MG63 (cell line): ENCODE measurements at places on chromosomes 16 and 17. TPM values are rescaled to one million over a fixed set of nuclear protein-coding genes. Genes with fewer than 3 reads are reported as not detected.

GNGT2 gene
- not detected in 2 replicates for total RNA-seq

KRTAP4-3 gene
- not detected in 2 replicates for total RNA-seq

GRCh38 chr17:79152110-79152509 is 77.5 kb downstream of the ENGASE start:
- no peak for DNase-seq

DNA sequence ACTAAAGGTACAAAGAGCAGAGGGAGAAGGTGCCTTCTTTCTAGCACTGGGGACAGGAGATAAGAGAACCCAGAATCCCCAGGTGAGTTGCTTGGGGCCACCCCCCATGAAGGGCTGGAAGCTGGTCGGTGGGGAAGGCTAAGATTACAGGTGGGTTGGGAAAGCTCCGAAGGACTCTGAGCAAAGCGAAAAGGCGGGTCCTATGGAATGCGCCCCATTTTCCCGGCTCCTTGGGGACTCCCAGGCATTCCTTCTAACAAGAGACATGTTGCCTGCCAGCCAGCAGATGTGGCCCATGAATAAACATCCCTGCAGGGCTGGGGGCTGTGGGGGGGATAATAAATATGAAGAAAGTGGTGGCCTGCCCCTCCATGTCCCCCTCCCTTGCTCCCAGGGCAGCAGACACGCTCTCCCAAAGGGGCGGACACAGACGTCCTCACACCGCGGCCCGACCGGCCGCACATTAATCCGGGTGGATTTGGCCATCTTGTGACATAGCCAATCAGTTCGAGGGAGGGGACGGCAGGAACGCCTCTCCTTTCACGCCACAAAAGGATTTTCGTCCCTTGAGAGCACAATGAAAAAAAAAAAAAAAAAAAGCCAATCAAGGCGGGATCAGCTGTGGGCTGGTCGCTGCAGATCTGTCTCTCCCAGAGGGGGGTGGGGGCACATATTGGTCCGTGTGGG is 98.5 kb downstream of the SOX9 start:
- no peak for DNase-seq

DNA sequence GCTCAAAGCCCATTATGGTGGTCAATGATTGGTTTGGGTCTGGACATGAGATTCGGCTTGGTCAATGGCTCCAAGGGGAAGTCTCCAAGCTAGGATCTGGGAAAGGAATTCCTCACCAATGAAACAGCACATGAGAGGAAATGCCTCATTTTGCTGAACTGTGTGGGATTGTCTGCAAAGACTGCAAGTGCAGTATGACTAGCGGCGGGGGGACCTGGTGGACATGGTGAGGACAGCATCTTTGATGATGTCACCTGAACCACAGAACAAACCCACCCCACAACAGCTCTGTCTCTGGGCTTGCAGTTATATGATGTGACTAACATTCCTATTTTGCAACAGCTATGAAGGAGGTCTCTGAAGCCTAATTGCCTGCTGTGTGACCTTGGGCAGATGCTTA is 50.6 kb upstream of the NKD1 start:
- no peak for DNase-seq

GRCh38 chr17:81397314-81398175 is 2.3 kb downstream of the BAHCC1 start:
- peak; percentile 74 for DNase-seq

- no peak for DNase-seq
Observed at GRCh38 chr17:59186850-59187249, 23.0 kb upstream of the SMG8 start.

GRCh38 chr17:69967910-69968411 is 107.1 kb upstream of the KCNJ16 start:
- DNase-seq: peak; percentile 17

DNA sequence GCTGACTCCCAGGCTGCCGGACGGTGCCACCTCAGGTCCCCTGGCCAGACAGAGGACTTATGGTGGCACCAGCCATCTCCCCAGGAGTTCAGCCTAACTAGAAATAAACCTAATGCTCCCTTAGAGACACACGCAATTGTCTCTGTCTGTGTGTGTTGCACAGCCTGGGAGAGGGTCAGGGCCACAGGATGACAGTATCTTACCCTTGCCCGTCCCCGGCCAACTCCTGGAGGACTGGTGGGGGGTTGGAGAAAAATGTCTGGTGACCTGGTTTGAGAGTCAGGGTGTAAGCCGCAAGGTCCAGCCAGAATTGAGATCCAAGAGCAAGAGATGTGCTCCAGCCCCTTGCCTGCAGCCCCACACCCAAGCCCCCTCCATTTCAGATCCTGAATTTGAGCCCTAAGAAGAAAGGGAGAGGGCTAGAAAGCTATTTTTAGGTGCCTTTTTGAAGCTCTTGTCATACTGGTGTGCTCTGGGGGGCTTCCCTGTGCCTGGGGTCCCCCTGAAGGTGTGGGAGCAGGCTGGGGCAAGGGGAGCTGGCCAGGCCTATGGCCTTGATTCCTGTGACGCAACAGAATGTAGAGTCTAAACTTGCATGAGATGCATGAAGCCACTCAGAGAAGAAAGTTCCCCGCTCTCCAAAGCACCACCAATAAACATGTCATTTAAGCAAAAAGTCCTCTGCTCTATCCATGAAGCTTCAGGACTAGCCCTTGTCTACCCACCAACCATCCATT is 12.9 kb downstream of the ZNF319 start:
- DNase-seq: no peak
